Gastrocnemius medialis (tissue), 4 donors: ENCODE measurements at places on chromosomes 5 and 9. TPM values are rescaled to one million over a fixed set of nuclear protein-coding genes. Genes with fewer than 3 reads are reported as not detected.

Gene FOXD1
- total RNA-seq, result 0.41 TPM

Gene ARHGEF28
- total RNA-seq, result 0.52 TPM

Gene SLC34A1
- total RNA-seq, result not detected

Gene PCDHAC1
- 0.13 TPM for total RNA-seq

Gene LRRC19
- not detected for total RNA-seq

Gene FGFR4
- 0.56 TPM for total RNA-seq

GRCh38 chr9:70259512-70259802 lies 679 bp downstream of the SMC5 start:
- no peaks in the 10 kb centered on the region for H3K27me3 ChIP-seq
- peaks cover 3% of the 10 kb centered on the region for H3K36me3 ChIP-seq
- DNase-seq, result no peak
- peak overlapping the region; percentile 94 for H3K27ac ChIP-seq

DNA sequence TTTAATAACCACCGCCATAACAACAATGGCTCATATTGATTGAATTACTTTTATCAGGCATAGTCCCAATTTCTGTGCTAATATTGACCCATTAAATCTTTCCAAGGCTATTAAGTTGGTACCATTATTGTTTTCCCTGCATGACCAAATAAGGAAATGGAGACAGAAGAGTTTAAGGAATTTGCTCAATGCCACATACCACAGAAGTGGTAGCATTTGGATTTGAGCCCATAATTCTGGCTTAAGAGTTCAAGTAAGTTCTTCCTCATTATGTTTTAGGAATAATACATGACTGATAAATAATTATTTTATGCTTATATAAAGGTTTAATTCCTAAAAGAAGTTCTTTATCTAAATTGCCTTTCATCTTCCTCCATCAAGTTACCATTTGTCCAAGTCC lies 43.4 kb upstream of the HAPLN1 start:
- no peaks in the 10 kb centered on the region for H3K36me3 ChIP-seq
- H3K4me1 ChIP-seq, result no peaks in the 10 kb centered on the region
- no peak overlapping the region for H3K4me3 ChIP-seq
- no peaks in the 10 kb centered on the region for H3K27me3 ChIP-seq
- H3K27ac ChIP-seq, result no peak overlapping the region
- no peak for DNase-seq

- no peaks in the 10 kb centered on the region for H3K36me3 ChIP-seq
- H3K27ac ChIP-seq, result peak overlapping the region; percentile 76
- H3K4me3 ChIP-seq, result no peak overlapping the region
- no peak for DNase-seq
- peaks cover 45% of the 10 kb centered on the region for H3K4me1 ChIP-seq
These were observed 2.9 kb downstream of the MEGF9 start for GRCh38 chr9:120711354-120711753.

GRCh38 chr9:135961811-135962695 lies 880 bp upstream of the UBAC1 start:
- H3K4me1 ChIP-seq, result peaks cover 21% of the 10 kb centered on the region
- H3K36me3 ChIP-seq, result no peaks in the 10 kb centered on the region
- peak overlapping the region; percentile 33 for H3K4me3 ChIP-seq
- H3K27ac ChIP-seq, result peak overlapping the region; percentile 56
- no peaks in the 10 kb centered on the region for H3K27me3 ChIP-seq

DNA sequence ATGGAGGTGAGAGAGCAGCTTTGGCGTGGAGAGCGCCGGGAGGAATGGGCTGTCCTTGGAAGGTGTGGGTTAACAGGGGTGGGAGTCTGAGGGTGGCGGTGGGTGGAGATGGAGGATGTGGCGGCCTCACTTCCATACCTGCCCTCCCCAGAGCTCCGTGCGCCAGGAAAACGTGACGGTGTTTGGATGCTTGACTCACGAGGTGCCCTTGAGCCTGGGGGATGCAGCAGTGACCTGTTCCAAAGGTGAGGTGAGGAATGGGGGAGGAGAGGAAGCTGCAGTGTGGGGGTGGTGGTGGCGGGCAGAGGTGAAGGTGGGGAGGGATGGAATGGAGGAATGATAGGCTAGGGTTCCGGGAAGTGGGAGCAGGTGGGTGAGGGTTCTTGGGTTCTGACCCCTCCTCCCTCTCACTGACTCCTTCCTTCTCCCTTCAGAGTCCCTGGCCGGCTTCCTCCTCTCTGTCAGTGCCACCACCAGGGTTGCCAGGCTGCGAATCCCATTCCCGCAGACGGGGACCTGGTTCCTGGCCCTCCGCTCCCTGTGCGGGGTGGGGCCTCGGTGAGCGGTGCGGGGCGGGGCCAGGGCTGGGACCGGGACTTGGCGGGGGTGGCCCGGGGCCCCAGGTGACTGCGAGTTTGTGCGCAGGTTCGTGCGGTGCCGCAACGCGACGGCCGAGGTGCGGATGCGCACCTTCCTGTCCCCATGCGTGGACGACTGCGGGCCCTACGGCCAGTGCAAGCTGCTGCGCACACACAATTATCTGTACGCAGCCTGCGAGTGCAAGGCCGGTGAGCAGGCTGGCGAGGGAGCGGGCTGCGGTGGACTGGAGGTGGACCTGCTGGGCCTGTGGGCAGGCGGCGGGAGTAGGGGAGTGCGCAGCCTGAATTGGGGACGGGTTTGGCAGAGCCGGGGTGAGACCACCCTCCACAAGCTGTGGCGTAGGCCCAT lies 17.1 kb downstream of the TMEM8B start:
- H3K4me1 ChIP-seq, result peaks cover 29% of the 10 kb centered on the region
- no peak for DNase-seq
- peak overlapping the region; percentile 80 for H3K27ac ChIP-seq
- H3K36me3 ChIP-seq, result no peaks in the 10 kb centered on the region

- DNase-seq, result no peak
- peak overlapping the region; percentile 86 for H3K27ac ChIP-seq
- H3K27me3 ChIP-seq, result no peaks in the 10 kb centered on the region
- H3K36me3 ChIP-seq, result no peaks in the 10 kb centered on the region
These were observed 554 bp downstream of the RPS23 start for GRCh38 chr5:82277613-82277986.

DNA sequence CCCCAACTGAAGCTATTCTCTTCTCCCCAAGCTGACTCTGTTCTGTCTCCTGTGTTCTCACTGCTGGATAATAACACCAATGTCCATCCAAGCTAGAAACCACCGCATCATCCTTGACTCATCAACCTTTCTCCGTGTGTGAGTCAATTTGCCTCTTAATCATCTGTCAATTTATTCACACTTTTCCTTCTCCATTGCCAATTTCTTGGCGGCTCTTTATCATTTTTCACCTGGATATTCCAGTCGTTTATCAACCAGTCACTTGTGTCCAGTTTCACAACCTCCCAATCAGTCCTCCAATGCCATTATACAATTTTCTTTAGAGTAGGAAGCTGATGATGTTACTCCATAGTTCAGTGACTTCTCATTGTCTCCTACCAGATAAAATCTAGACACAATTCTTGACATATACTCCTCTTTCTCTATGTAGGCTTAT lies 45.4 kb upstream of the LIFR start:
- H3K4me1 ChIP-seq, result peaks cover 47% of the 10 kb centered on the region
- H3K27me3 ChIP-seq, result no peaks in the 10 kb centered on the region
- no peak overlapping the region for H3K4me3 ChIP-seq
- no peak for DNase-seq
- H3K36me3 ChIP-seq, result no peaks in the 10 kb centered on the region

GRCh38 chr5:151921916-151922315 lies 2.7 kb downstream of the GLRA1 start:
- no peaks in the 10 kb centered on the region for H3K36me3 ChIP-seq
- DNase-seq, result no peak
- H3K4me1 ChIP-seq, result no peaks in the 10 kb centered on the region
- no peaks in the 10 kb centered on the region for H3K27me3 ChIP-seq
- H3K27ac ChIP-seq, result no peak overlapping the region

GRCh38 chr5:5044247-5044840 lies 95.8 kb upstream of the ADAMTS16 start:
- H3K36me3 ChIP-seq, result no peaks in the 10 kb centered on the region
- no peak for DNase-seq
- no peak overlapping the region for H3K27ac ChIP-seq
- no peaks in the 10 kb centered on the region for H3K4me1 ChIP-seq

GRCh38 chr9:38003946-38004808 lies 64.8 kb downstream of the SHB start:
- no peak for DNase-seq
- no peak overlapping the region for H3K4me3 ChIP-seq
- no peaks in the 10 kb centered on the region for H3K4me1 ChIP-seq
- H3K27ac ChIP-seq, result no peak overlapping the region

DNA sequence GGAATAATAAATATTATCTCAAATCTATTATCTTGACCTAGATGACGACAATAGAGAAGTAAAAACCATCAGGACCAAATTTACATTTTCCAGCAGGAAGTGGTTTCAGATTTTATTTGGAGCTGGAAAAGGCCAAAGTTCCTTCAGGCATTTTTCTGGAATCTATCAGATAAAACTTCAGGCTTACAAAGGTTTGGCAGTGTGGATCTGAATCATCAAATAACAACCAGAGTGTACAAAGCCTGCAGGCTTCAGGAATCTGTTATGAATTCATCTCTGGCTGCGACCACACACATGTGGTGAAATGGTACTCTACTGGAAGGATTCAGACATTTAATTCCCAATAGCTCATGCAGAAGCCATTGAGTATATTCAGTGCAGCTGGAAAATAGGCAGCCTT lies 726.4 kb upstream of the GRAMD2B start:
- peak; percentile 11 for DNase-seq
- no peak overlapping the region for H3K4me3 ChIP-seq
- no peak overlapping the region for H3K27ac ChIP-seq
- H3K4me1 ChIP-seq, result peaks cover 14% of the 10 kb centered on the region
- H3K36me3 ChIP-seq, result no peaks in the 10 kb centered on the region

GRCh38 chr9:70510157-70510770 lies 95.8 kb upstream of the KLF9 start:
- DNase-seq, result no peak
- peaks cover 12% of the 10 kb centered on the region for H3K4me1 ChIP-seq
- H3K36me3 ChIP-seq, result no peaks in the 10 kb centered on the region
- H3K4me3 ChIP-seq, result no peak overlapping the region
- H3K27me3 ChIP-seq, result no peaks in the 10 kb centered on the region

DNA sequence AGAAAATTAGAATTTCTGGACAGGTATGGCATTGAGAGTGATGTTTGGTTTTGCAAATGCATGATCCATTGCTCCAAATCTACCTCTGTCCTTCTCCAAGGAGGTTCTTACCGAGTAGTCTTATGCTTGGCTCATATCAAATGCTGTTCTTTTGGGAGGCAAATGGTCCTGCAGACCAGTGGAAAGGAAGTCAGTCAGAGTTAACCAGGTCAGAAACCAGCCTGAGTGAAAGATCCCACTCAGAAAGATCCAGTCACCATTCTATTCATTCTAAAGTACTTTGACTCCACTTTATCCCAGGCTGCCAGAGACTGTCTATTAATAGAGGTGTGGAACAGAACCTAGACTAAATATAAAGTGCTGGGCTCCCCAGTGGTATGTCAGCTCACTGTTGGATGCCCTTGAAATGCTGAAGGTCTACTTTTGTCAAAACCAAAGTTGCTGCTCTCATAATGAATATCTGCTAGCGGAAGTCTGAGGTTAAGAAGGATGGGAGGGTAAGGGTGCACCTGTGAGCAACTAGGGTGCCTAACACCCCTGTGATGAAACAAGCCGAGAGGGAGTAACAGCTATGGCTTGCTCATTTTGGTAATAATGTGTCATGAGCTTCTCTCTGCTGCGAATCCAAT lies 302.2 kb downstream of the ZNF608 start:
- DNase-seq, result peak; percentile 6
- peak overlapping the region; percentile 69 for H3K27ac ChIP-seq
- peaks cover 48% of the 10 kb centered on the region for H3K4me1 ChIP-seq
- no peak overlapping the region for H3K4me3 ChIP-seq
- no peaks in the 10 kb centered on the region for H3K36me3 ChIP-seq
- no peaks in the 10 kb centered on the region for H3K27me3 ChIP-seq

GRCh38 chr9:137263506-137263905 lies 8.4 kb downstream of the NELFB start:
- peaks cover 39% of the 10 kb centered on the region for H3K36me3 ChIP-seq
- H3K4me3 ChIP-seq, result no peak overlapping the region
- no peaks in the 10 kb centered on the region for H3K27me3 ChIP-seq

DNA sequence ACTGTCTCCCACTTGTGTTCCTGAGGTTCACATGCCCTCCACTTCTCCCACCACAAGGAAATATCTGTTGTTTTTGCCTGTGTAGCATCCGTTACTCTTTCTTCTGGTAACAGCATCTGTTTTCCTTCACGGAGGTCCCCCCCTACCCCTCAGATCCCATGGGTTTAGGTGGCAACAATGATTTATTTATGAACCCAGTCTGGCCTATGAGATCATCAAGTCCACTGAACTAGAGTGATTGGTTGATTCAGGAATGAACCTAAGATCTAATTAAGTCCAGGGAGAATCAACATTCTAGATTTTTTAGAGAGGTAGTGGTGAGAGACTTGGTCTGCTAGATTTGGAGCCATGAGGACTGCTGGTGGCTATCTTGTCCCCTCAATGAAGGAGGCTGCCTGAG lies 166.8 kb downstream of the NR3C1 start:
- DNase-seq, result no peak
- no peaks in the 10 kb centered on the region for H3K36me3 ChIP-seq
- H3K27me3 ChIP-seq, result no peaks in the 10 kb centered on the region
- no peak overlapping the region for H3K27ac ChIP-seq
- no peaks in the 10 kb centered on the region for H3K4me1 ChIP-seq
- no peak overlapping the region for H3K4me3 ChIP-seq

GRCh38 chr5:125175348-125176004 lies 429.0 kb upstream of the ZNF608 start:
- H3K36me3 ChIP-seq, result no peaks in the 10 kb centered on the region
- no peaks in the 10 kb centered on the region for H3K4me1 ChIP-seq
- no peak overlapping the region for H3K27ac ChIP-seq
- H3K27me3 ChIP-seq, result no peaks in the 10 kb centered on the region
- no peak for DNase-seq

DNA sequence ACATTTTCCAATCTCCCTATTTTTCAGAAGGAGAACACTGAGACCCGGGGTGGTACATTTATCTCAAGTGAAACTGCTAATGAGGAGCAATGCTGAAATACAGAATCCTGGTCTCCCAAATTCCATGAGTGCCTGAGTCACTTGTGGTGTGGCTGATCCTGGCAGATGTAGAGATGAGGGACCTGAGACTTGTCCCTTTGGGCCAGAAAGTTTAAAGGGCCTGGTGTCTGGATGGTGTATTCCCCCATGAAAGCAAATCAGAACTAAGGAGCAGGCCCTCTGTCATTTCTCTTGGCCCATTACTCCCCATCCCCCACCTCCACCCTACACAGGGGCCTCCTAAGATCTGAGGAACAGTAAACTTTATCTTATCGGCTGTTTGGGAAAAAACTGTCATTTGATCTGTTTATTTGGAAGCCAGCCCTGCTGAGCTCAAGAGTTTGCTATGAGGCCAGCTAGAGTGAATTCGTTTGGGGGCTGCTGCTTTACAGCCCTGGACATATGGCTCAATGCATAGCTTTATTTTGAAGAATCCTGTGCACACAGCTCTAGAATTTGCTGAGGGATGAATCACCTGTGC lies 140.3 kb downstream of the LHFPL2 start:
- no peaks in the 10 kb centered on the region for H3K27me3 ChIP-seq
- no peak overlapping the region for H3K4me3 ChIP-seq
- DNase-seq, result no peak
- no peaks in the 10 kb centered on the region for H3K36me3 ChIP-seq

GRCh38 chr5:1029282-1029944 lies 20.8 kb downstream of the NKD2 start:
- no peak for DNase-seq
- H3K27ac ChIP-seq, result no peak overlapping the region
- peaks cover 34% of the 10 kb centered on the region for H3K27me3 ChIP-seq
- no peaks in the 10 kb centered on the region for H3K36me3 ChIP-seq

GRCh38 chr5:34620185-34620584 lies 35.9 kb upstream of the RAI14 start:
- no peak overlapping the region for H3K27ac ChIP-seq
- no peaks in the 10 kb centered on the region for H3K4me1 ChIP-seq
- no peaks in the 10 kb centered on the region for H3K27me3 ChIP-seq
- no peak for DNase-seq
- H3K4me3 ChIP-seq, result no peak overlapping the region
